Dermis microvascular lymphatic vessel endothelial cell (primary cell): ENCODE measurements at places on chromosomes 6 and 20. TPM values are rescaled to one million over a fixed set of nuclear protein-coding genes. Genes with fewer than 3 reads are reported as not detected.

DNA sequence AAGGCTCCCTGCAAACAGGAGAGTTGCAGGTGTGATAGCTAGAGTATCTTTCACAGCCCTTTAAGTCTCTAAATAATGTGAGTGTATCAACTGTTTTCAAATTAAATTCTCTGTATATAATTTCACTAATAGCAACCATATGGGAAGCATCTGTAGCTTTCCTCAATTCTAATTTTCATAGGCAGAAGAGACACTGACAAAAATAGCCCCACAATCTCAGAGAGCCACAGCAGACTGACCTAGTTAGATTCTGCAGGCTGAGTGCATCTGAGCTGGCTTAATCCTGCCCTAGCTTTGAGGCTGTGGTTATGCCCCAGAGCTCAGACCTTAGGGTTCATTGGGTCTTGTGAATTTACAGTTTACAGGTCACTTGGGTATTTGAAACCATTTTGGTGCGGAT, 63.9 kb downstream of the MAP7 start:
- DNase-seq: no peak

SLC22A23 gene
- total RNA-seq: 29.4 and 52.6 TPM in 2 replicates

DNA sequence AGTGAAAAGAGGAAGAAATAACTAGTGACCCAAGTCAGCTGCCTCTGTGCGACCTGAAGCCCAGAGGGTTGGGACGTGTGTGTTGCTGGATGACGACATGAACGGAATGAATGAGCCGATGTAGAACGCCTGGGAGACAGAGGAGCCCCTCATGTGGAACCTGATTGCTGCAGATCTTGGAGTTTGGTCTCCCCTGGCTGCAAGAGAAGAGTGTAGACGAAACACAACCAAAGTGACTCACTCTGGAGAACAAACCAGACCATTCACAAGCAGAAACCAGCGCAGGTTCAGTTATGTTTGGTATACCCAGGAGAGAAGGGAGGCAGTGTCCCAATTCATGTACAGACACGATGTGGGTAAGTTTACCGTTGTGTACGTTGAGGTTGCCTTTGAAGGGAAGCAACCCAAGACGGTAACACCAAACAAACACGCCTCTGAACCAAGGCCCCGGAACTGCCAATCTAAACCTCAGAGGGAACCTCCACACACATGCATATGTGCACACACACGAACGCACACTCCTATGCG, 265.9 kb downstream of the BMP7 start:
- DNase-seq: no peak

DNA sequence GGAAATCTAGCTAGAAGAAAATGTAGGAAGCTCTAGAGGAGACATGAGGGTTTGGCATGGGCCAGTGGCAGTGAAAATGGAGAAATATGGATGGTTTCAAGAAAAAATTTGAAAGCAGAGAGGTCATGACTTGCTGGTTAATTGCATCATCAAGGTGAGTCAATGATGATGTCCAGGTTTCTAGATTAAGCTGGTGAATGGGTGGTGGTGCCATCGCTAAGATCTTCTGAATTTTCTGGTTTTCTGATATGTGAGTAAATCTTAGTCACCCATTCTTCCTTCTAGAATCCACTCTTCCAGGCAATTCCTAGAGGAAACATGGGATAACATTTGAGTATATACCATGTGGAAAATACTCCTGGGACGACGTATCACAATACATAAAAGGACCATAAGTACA, 25.0 kb downstream of the SH3BGRL2 start:
- DNase-seq: no peak
